Iris pigment epithelial cell (primary cell): ENCODE measurements at places on chromosomes 11 and 22.

GRCh38 chr22:45891471-45891995 lies 85.4 kb downstream of the WNT7B start:
- DNase-seq = no peak

DNA sequence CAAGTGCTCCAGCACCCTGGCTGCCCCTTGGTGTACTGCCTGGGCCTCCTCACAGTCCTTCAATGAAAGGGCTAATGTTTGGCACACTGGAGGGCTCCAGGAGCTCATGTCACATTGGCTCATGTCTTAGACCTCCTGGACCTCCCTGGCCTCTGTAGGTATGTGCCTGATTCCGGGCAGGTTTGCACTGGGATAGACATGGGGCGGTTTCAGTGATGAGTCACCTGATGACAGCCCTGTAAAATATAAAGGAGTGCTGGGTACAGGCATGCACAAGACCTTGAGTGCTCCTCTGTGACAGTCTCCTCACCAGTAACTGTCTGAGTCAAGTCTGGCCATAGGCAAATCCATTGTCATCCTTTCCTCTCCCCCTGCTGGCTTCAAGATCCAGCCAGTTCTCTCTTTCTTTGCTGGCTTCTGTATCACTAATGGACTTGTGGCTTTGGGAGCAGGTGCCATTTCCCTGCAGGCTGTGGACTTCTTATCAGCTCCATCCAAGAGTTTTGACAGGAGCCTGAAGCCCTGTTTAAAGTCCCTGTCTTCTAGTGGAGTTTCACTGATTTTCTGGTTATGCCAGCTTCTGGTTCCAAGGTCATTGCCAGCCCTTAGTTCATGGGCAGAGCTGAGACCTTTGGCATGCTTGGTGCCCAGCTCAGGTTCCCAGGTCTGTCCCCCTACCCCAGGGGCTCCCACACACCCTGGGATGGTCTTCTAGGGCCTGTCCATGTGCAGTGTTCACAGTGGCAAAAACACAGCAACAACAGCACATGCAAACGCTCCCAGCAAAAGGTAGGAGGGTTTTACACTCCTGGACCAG lies 22.7 kb upstream of the P2RY2 start:
- DNase-seq = peak; percentile 25

DNA sequence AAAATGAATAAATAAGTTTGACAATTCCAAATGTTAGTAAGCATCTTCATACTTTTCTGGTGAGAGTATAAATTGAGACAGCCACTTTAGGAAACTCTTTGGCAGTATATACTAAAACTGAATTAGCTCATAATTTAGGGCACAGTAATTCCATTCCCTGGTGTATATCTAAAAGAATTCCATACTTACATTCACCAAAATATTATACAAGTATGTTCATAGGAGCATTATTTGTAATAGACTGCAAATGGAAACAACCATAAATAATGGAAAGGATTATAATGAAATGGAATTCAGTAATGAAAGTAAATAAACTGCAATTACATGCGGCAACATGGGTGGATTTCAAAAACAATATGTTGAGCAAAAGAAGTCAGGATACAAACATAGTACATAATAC lies 315.8 kb upstream of the LRRC4C start:
- DNase-seq = no peak

DNA sequence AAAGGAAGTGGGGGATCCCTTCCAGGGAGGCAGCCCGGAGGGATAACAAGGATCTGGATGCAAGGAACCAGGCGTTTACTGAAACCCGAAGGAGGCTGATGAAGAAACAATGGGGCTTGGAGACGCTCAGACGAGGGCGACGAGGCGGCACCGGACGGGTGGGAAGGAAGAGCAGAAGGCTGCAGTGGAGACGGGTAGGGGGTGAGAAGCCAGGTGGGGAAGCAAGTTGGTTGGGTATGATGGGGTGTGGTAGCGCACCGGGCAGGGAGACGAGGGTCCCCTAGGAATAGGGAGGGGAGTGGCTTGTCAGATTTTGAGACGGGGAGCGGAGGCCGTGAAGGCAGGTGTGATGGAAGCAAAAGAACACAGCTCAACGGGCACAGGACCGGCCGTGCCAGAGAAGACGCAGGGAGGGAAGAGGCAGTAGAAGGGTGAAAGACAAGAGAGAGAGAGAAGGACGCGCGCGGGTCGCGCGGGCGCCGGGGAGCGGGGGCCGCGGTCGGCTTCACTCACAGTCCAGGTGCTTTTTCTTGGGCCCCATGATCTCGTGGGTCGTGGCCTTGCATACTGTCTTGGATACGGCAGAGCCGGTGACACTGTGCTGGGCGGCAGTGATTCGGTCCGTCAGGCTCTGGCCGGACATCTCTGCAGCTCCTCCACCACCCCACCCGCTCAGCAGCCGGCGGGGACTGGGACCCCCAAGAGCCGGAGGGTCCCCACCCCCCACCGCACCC lies 579 bp downstream of the PICALM start:
- DNase-seq = no peak

- no peak for DNase-seq
Observed at GRCh38 chr11:19279451-19279850, 38.7 kb upstream of the E2F8 start.

- DNase-seq = peak; percentile 25
Observed at GRCh38 chr11:46906609-46907041, 11.7 kb downstream of the LRP4 start.

- peak; percentile 95 for DNase-seq
Observed at GRCh38 chr11:28343304-28344233, 235.4 kb downstream of the METTL15 start.

DNA sequence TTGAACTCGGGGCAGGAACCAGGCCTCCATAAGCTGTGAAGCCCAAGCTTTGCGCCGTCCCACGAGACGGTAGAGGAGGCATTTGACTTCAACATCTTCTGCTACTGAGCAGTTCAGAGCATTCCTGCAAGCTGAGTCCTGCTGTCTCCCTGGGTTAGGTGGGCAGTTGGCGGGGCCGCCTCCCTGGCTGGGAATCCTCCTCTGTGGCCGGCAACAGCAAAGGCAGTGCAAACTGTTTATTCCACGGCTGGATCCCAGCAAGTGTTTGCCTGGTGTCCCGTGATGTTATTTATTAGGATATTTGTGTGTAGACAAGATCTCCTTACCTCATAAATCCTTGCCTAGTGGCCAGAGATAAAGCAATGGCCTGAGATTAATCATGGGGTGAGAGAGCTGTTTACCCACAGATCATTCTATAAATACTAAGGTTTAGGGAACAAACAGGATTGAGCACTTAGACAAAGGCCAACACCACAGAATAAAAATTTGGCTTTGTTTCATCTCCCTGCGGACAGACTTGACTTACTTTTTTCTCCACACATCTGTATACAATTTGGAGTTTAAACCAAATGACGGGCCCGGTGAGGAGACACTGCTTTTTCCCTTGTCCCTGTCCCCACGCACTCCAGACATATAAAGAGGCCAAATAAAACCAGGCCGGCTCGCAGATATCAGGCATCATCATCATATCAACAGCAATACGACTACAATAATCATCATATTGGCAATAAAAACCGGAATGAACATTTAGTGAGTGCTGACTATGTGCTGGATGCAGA lies 63.4 kb downstream of the NAT10 start:
- DNase-seq = peak; percentile 25

DNA sequence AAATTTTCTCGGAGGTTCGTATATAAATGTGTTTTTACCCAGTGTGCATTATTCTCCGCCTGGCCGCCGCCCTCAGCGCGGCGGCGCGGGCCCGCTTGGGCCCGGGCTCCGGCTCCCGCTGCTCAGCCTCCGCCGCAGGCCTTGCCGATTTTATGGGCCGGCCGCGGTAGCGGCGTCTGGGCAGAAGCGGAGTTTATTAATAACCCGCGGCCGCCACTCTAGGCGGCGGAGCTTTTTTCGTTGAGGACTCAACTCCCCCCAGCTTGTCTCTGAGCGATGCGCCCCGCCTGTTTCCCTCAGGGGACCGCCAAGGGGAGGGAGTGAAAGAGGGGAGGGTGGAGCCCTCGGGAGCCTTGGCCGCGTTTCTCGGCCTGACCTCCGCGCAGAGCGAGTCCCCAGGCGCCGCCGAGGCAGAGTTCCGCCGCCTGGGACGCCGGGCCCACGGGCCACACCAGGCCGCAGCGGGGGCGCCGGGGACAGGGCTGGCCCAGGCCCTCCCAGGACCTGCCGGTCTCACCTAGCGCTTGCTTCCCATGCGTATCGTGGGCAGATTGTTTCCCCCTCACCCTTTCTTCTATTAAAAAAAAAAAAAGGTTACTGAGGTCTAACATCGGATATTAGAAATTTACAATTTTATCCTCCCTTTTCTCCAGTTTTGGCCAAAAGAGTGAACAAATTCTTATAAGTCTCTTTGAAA lies 399 bp downstream of the ZNF143 start:
- peak; percentile 84 for DNase-seq

- DNase-seq = no peak
Observed at GRCh38 chr11:2171591-2172003, at the start of gene TH. TH (minus strand) TSS chr11:2171815; CDS start chr11:2171786, 29 bp downstream.

GRCh38 chr11:122128146-122128545 lies 12.1 kb upstream of the BLID start:
- DNase-seq = peak; percentile 49

GRCh38 chr11:67267188-67268080 lies 1.2 kb downstream of the GRK2 start:
- no peak for DNase-seq

GRCh38 chr11:4626207-4627099 lies 10.8 kb upstream of the OR51D1 start:
- DNase-seq = peak; percentile 77

DNA sequence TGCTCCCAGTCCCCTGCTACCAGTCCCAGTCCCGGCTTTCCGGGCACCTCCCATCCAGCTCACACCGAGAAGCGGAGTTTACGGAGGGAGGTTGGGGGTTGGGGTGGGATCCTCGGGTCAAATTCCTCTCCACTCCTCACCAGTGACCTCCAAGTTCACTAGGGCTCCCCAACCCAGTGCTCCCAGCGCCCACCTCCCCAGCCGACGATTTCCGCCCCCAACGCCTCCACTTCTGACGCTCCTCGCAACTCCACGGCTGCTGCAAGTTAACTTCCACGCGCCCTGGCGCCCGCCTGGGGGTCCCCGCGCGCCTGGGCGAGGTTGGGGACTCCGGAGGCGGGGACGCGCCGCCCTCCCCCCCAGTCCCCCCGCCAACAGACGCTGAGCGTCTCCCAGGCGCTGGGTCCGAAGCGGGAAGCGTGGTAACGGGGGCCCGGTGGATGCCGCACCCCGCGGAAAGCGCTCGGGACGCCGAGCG lies 526 bp downstream of the TPST2 start:
- DNase-seq = peak; percentile 4

- no peak for DNase-seq
Observed at GRCh38 chr11:81963018-81963417, 770.6 kb downstream of the FAM181B start.

DNA sequence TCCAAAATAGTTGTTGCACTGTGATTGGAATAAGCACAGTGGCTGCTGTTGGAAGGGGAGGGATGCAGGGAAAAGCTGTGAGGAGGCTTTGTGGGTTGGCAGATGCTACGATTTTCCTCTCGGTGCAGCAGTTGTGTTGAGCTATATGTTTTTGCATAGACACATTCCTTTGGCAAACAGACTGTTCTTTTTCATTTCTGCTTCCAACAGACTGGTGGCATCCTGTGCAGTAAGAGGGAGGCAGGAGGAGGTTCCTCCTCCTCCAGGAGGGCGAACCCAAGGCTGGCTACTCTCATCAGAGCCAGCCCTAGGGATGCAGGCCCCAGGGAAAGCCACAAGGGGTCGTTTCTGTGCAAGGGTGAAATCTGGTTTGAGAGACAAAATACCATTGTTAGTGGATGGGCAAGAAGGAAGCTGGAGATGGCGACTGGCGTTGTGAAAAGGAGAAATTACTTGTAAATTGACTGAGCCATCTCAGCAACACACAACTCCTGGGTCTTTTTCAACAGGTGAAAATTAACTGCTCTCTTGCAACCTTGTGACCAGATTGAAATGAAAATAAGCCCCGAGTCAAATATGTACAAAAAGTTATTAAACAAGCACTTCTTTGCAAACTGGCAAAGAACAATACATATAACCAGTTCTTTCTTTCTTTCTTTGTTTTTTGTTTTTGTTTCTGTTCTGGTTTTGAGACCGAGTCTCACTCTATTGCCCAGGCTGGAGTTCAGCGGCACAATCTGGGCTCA lies 26.5 kb upstream of the UBASH3B start:
- peak; percentile 68 for DNase-seq

- no peak for DNase-seq
Observed at GRCh38 chr11:126640186-126640585, 284.7 kb downstream of the ST3GAL4 start.

- no peak for DNase-seq
Observed at GRCh38 chr11:72657411-72658100, 16.7 kb downstream of the PDE2A start.

GRCh38 chr22:33328789-33329296 lies 270.7 kb upstream of the SYN3 start:
- DNase-seq = peak; percentile 8

- no peak for DNase-seq
Observed at GRCh38 chr22:48827904-48828555, 999.6 kb downstream of the BRD1 start.

GRCh38 chr11:35359321-35360054 lies 59.9 kb downstream of the SLC1A2 start:
- no peak for DNase-seq

GRCh38 chr11:132504501-132505041 lies 1027.7 kb downstream of the OPCML start:
- DNase-seq = no peak

- DNase-seq = peak; percentile 36
Observed at GRCh38 chr11:69299023-69299461, 5.1 kb downstream of the MYEOV start.

- DNase-seq = no peak
Observed at GRCh38 chr11:116057000-116057399, 552.8 kb upstream of the CADM1 start.
